ENCODE measurements at places on chromosomes 4 and X. TPM values are rescaled to one million over a fixed set of nuclear protein-coding genes. Genes with fewer than 3 reads are reported as not detected.
A peak's percentile ranks its signal among the peaks of the same experiment; 100 is the strongest.

DNA sequence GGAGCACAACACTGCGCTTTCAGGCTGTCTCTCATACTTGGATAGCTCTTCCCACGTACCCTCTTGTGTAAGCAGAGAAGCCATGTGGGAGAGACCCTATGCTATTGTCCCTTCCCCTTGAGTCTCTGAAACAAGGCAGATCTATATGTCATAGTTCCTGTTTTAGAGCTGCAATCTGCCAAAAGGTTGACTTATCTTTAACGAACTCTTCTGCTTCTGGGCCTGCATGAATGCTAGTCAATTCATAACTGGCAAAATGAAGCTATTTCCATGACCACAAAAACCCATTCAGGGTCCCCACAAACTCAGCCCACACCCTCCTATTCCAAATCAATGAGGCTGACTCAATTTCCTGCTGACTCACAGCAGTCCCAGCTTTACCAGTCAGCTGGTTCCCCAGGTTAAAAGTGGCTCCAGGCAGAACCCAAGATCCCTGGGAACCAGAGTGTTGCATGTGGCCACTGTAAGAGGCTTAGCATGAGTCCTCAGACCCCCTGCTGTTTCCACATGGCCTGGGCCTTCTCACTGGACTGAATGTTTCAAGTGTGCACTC lies 25.3 kb upstream of the SOD3 start:
- no peak overlapping the region for H3K4me3 ChIP-seq
- H3K27me3 ChIP-seq = no peaks in the 10 kb centered on the region
- DNase-seq = peak; percentile 26
- peak overlapping the region; percentile 71 for H3K27ac ChIP-seq

GRCh38 chr4:42633605-42634388 lies 23.1 kb downstream of the ATP8A1 start:
- H3K27ac ChIP-seq = no peak overlapping the region
- H3K4me3 ChIP-seq = no peak overlapping the region
- no peaks in the 10 kb centered on the region for H3K4me1 ChIP-seq
- H3K27me3 ChIP-seq = no peaks in the 10 kb centered on the region
- no peaks in the 10 kb centered on the region for H3K36me3 ChIP-seq

GRCh38 chr4:153745651-153746050 lies 14.2 kb downstream of the RNF175 start:
- no peaks in the 10 kb centered on the region for H3K36me3 ChIP-seq
- no peak overlapping the region for H3K4me3 ChIP-seq
- no peak for DNase-seq
- no peaks in the 10 kb centered on the region for H3K27me3 ChIP-seq
- no peaks in the 10 kb centered on the region for H3K4me1 ChIP-seq
- no peak overlapping the region for H3K27ac ChIP-seq

ARX gene
- not detected for total RNA-seq

PAK3 gene
- total RNA-seq = 1.4 TPM

- no peaks in the 10 kb centered on the region for H3K4me1 ChIP-seq
- no peak overlapping the region for H3K27ac ChIP-seq
- H3K4me3 ChIP-seq = no peak overlapping the region
- no peak for DNase-seq
- no peaks in the 10 kb centered on the region for H3K36me3 ChIP-seq
Measured at GRCh38 chrX:43278440-43278839, 377.7 kb upstream of the MAOA start.

CDKL2 gene
- total RNA-seq = 0.88 TPM

- H3K36me3 ChIP-seq = peaks cover 25% of the 10 kb centered on the region
- no peaks in the 10 kb centered on the region for H3K27me3 ChIP-seq
- H3K4me1 ChIP-seq = peaks cover 38% of the 10 kb centered on the region
- peak; percentile 52 for DNase-seq
- peak overlapping the region; percentile 49 for H3K27ac ChIP-seq
- H3K4me3 ChIP-seq = peak overlapping the region; percentile 84
Measured at GRCh38 chr4:121822796-121823504, 733 bp downstream of the CCNA2 start.

DNA sequence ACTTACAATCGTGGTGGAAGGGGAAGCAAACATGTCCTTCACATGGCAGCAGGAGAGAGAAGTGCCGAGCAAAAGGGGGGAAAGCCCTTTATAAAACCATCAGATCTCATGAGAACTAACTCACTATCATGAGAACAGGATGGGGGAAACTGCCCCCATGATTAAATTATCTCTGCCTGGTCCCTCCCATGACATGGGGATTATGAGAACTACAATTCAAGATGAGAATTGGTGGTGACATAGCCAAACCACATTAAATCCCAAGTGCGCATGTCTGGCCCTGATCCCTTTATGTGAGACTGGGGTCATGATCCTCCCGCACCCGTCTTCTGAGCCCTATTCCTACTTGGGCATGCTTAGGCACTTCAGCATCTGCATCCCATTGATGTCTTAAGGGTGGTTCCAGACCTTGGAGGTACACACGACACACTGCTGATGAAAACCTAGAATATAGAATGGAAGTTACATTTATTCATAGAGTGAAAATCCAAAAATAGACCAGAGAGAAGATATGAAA lies 116.0 kb downstream of the PTTG2 start:
- peaks cover 32% of the 10 kb centered on the region for H3K4me1 ChIP-seq
- peaks cover 5% of the 10 kb centered on the region for H3K36me3 ChIP-seq
- no peaks in the 10 kb centered on the region for H3K27me3 ChIP-seq
- no peak for DNase-seq
- no peak overlapping the region for H3K4me3 ChIP-seq
- no peak overlapping the region for H3K27ac ChIP-seq

- DNase-seq = peak; percentile 94
- H3K27ac ChIP-seq = no peak overlapping the region
- peaks cover 5% of the 10 kb centered on the region for H3K4me1 ChIP-seq
- H3K4me3 ChIP-seq = no peak overlapping the region
- H3K27me3 ChIP-seq = peaks cover under 1% of the 10 kb centered on the region
Measured at GRCh38 chrX:129606918-129607317, 47.8 kb downstream of the APLN start.

DNA sequence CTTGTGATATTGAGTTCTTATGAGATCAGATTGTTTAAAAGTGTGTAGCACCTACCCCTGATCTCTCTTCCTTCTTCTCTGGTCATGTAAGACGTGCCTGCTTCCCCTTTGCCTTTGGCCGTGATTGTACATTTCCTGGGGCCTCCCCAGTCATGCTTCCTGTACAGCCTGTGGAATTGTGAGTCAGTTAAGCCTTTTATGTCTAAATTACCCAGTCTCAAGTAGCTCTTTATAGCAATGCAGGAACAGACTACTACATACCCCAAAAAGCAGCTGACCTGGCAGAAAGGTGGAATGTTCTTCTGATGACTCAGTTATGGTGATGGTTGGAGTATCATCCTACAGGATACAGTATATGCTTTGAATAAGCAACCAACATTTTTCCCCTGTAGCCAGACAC lies 11.4 kb upstream of the MCUB start:
- peak; percentile 38 for DNase-seq
- H3K4me1 ChIP-seq = peaks cover 6% of the 10 kb centered on the region
- H3K27me3 ChIP-seq = no peaks in the 10 kb centered on the region
- H3K27ac ChIP-seq = peak overlapping the region; percentile 47
- H3K4me3 ChIP-seq = no peak overlapping the region
- peaks cover 14% of the 10 kb centered on the region for H3K36me3 ChIP-seq

HPSE gene
- total RNA-seq = 0.29 TPM

DNA sequence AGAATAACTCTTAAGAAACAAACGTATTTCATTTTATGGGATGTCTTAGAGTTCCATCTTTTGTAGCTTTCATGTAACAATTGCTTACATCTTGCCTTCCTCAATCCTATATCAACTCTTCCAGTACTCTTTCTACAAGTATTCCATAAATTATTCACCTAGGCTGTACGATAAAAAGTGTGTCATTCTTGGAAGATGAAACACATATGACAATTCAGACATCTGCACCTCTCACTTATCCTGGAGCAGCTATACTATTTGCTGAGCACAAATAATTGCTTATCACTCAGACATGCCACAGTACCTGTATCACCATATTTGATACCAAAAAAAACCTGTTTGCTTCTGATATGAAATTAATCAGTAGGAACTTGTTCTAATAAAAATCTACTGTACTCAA lies 1.0 kb downstream of the POF1B start:
- H3K27ac ChIP-seq = no peak overlapping the region
- H3K27me3 ChIP-seq = no peaks in the 10 kb centered on the region
- DNase-seq = no peak
- no peaks in the 10 kb centered on the region for H3K4me1 ChIP-seq
- no peaks in the 10 kb centered on the region for H3K36me3 ChIP-seq

GRCh38 chr4:118277243-118277642 lies 75.6 kb downstream of the PRSS12 start:
- H3K4me3 ChIP-seq = no peak overlapping the region
- H3K4me1 ChIP-seq = peaks cover 28% of the 10 kb centered on the region
- no peak for DNase-seq
- H3K36me3 ChIP-seq = peaks cover 18% of the 10 kb centered on the region
- no peak overlapping the region for H3K27ac ChIP-seq
- H3K27me3 ChIP-seq = peaks cover 7% of the 10 kb centered on the region

SPATA18 gene
- total RNA-seq = 41.3 TPM

GRCh38 chrX:119466970-119467369 lies 1.3 kb upstream of the SLC25A5 start:
- no peak overlapping the region for H3K27ac ChIP-seq
- peaks cover 19% of the 10 kb centered on the region for H3K36me3 ChIP-seq
- H3K27me3 ChIP-seq = no peaks in the 10 kb centered on the region

GRCh38 chr4:79893456-79893855 lies 179.6 kb downstream of the ANTXR2 start:
- H3K4me1 ChIP-seq = no peaks in the 10 kb centered on the region

- no peak overlapping the region for H3K27ac ChIP-seq
- no peaks in the 10 kb centered on the region for H3K27me3 ChIP-seq
- H3K36me3 ChIP-seq = no peaks in the 10 kb centered on the region
- H3K4me1 ChIP-seq = no peaks in the 10 kb centered on the region
- H3K4me3 ChIP-seq = no peak overlapping the region
Measured at GRCh38 chr4:131137196-131137595, 2011.9 kb upstream of the PCDH10 start.

DNA sequence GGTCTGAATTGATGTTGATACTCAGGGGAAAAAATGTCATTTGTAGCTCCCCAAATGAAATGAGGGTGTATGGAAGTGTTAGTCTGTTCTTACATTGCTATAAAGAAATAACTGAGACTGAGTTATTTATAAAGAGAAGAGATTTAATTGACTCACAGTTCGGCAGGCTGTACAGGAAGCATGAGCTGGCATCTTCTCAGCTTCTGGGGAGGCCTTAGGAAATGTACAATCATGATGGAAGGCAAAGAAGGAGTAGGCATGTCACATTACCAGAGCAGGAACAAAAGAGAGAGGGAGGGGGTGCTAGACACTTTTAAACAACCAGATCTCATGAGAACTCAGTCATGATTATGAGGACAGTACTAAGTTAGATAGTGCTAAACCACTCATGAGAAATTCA lies 1199.9 kb upstream of the DIAPH2 start:
- H3K4me3 ChIP-seq = no peak overlapping the region
- H3K36me3 ChIP-seq = no peaks in the 10 kb centered on the region
- H3K27me3 ChIP-seq = no peaks in the 10 kb centered on the region
- no peak overlapping the region for H3K27ac ChIP-seq
- no peak for DNase-seq

DNA sequence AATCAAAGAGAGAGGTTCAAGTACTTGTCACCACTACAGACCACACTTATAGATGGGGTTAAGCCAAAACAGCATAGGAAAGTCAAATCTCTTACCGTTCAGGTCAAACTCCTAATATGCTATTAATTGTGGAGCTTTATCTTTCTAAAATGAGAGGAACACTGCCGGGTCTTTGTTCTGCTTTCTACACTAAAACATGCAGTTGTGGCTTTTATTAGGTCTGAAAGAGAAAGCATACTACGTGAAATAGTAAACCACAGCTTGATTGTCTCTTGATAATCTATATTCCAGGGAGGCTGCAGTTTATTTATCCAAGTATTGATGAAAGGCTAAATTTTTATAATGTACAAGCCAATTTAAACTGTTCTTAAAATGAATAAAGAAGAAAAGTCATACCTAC lies 12.3 kb upstream of the INPP4B start:
- no peak overlapping the region for H3K27ac ChIP-seq
- H3K27me3 ChIP-seq = no peaks in the 10 kb centered on the region
- no peak overlapping the region for H3K4me3 ChIP-seq
- no peaks in the 10 kb centered on the region for H3K36me3 ChIP-seq
- no peaks in the 10 kb centered on the region for H3K4me1 ChIP-seq

DNA sequence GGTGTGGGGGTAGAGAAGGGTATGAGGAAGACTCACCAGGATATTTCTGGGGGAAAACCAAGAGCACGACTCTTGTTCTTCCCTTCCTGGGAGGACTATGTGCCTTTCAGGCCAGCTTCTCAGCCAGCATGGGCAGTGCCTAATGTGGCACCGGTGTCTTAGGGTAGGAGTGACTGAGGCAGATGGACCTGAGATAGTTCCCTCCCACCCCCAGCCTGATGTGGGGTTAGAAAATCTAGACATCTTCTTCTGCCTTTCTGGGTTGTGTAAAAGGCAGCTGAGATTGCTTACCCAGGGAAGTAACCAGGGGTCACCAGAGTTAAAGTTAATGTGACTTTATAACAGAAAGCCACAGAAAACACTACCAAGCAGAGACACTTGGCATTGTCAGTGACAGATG lies 127.3 kb downstream of the TMA16 start:
- DNase-seq = no peak
- no peaks in the 10 kb centered on the region for H3K4me1 ChIP-seq
- no peak overlapping the region for H3K4me3 ChIP-seq
- no peaks in the 10 kb centered on the region for H3K27me3 ChIP-seq
- no peaks in the 10 kb centered on the region for H3K36me3 ChIP-seq

GRCh38 chr4:159104694-159105414 lies 2.0 kb downstream of the RAPGEF2 start:
- peak overlapping the region; percentile 84 for H3K27ac ChIP-seq
- no peaks in the 10 kb centered on the region for H3K36me3 ChIP-seq
- peaks cover 27% of the 10 kb centered on the region for H3K4me1 ChIP-seq
- H3K4me3 ChIP-seq = peak overlapping the region; percentile 88

CSN1S1 gene
- total RNA-seq = not detected

- H3K27ac ChIP-seq = no peak overlapping the region
- peak; percentile 43 for DNase-seq
- no peaks in the 10 kb centered on the region for H3K27me3 ChIP-seq
- peaks cover 17% of the 10 kb centered on the region for H3K4me1 ChIP-seq
Measured at GRCh38 chr4:87240341-87240740, 19.9 kb upstream of the KLHL8 start.

SLC4A4 gene
- total RNA-seq = 24.8 TPM

SERTM2 gene
- total RNA-seq = under 0.01 TPM

SORBS2 gene
- 50.7 TPM for total RNA-seq

DNA sequence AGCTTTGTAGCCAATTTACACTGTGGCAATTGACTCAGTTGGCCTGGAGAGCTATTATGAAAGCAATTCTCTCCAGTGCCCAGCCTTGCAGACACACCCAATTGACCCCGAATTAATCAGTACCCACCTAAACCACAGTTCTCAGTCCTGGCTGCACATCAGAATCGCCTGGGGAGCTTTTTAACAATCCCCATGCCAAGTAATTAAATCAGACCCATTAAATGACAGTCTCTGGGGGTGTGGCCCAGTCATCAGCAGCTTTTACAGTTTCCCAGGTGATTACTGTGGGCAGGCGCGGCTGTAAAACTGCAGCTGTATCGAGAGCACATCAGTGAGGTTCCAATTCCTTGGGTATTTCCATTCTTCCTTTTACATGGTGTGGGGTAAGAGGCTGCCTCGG lies 460.9 kb upstream of the FAT1 start:
- no peaks in the 10 kb centered on the region for H3K27me3 ChIP-seq
- no peak overlapping the region for H3K4me3 ChIP-seq
- H3K4me1 ChIP-seq = no peaks in the 10 kb centered on the region
- DNase-seq = no peak

All from osteoblast (primary cell).